ENCODE measurements at places on chromosomes 1 and 21. TPM values are rescaled to one million over a fixed set of nuclear protein-coding genes. Genes with fewer than 3 reads are reported as not detected.

The SEC16B gene
- total RNA-seq, result 4.4 TPM

The KRTAP12-3 gene
- not detected for total RNA-seq

The VWA1 gene
- total RNA-seq, result 12.7 TPM

The SZRD1 gene
- 48.7 TPM for total RNA-seq

The TNFSF18 gene
- total RNA-seq, result 17.9 TPM

The C1orf210 gene
- total RNA-seq, result not detected

The CLCA2 gene
- not detected for total RNA-seq

The CD1E gene
- total RNA-seq, result not detected

The EDN2 gene
- not detected for total RNA-seq

The CDA gene
- 2.4 TPM for total RNA-seq

The CD2 gene
- total RNA-seq, result not detected

The RAB7B gene
- total RNA-seq, result not detected

The KCNE1 gene
- 0.14 TPM for total RNA-seq

The HNRNPCL1 gene
- not detected for total RNA-seq

The SLAMF7 gene
- not detected for total RNA-seq

The CYP4Z1 gene
- not detected for total RNA-seq

The ADGRL2 gene
- 117 TPM for total RNA-seq

The CAPN8 gene
- total RNA-seq, result not detected

The FAM20B gene
- total RNA-seq, result 45.2 TPM

The HOOK1 gene
- 0.14 TPM for total RNA-seq

The PRRX1 gene
- 0.17 TPM for total RNA-seq

The CACNA1S gene
- not detected for total RNA-seq

The GUCA2A gene
- not detected for total RNA-seq

The CSF3R gene
- total RNA-seq, result not detected

The CD1B gene
- not detected for total RNA-seq

The FAM163A gene
- 0.05 TPM for total RNA-seq

The OR6N1 gene
- total RNA-seq, result not detected

The DMRTA2 gene
- total RNA-seq, result not detected

The RIMKLA gene
- total RNA-seq, result under 0.01 TPM

The LAMC1 gene
- 802 TPM for total RNA-seq

The SPATC1L gene
- 6.1 TPM for total RNA-seq

Data from dermis blood vessel endothelial cell (primary cell).